ENCODE measurements at places on chromosomes 3 and 15.

DNA sequence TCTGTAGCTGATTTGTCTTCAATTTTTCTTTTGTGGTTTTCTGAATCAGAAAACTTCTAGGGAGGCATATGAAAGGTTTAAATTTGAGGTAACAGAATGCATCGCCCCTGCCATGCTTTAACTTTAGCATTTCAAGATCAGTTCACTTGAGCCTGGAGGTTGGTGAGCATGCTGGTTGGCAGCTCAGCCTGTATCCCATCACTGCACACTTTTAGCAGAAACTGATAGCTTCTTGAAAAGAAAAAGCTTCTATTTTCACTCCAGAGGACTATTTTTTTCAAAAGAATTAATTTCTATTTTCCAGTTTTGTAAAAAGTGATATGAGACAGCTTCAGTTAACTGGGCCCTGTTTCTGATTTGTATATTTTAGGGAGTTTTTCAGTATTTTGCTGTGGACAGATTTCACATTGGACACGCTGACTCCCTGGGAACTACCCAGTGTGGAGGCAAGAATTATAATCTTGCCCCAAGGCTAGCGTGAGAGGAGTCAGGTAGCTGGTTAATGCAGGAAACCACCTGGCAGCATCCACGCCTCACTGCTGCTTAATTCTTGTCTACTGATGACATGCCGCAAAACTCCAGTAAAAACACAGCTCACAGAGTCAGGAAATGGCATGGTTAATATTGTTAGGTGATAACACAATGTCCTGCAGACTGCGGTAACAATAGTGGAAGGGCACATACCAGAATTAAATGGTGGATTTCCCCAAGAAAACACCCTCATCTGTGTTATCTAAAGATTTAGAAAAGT, 71.4 kb downstream of the DUT start:
- DNase-seq: no peak

DNA sequence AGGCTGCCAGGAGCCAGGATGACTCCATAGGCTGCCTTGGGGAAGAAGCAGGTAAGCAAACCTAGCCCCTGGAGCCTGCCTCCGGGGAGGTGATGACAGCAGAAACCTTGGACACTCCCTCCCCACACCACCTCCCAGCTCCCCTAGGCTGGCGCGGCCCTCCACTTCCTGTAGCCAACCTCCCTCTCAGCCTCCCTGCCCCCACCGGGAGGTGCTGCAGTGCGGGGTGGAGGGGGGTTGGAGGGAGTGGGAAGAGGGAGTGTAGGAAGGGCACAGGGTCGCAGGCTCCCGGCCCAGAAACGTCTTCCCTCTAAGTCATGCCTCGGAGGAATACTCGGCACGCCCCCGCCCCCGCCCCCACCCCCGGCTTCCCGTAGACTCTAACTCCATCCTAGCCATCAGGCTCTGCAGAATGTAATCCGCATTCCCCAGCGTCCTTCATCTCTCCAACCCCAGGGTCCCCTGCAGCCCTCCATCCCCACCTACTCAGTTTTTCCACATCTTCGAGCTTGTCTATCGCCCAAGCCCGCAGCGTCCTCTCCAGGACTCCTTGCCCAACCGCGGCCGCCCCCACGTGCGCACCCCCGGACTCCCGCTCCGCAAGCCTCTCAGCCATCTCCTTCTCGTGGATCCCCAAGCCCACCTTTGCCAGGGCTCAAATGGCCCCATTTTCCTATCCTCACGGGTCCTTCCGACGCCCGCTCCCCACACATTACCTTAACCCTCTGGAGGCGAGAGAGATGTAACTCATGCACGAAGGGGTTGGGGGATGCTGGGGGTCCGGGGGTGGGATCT, 528 bp downstream of the LPCAT4 start:
- no peak for DNase-seq

- DNase-seq: no peak
Measured at GRCh38 chr3:79881431-79881830, 113.6 kb upstream of the ROBO1 start.

- no peak for DNase-seq
Measured at GRCh38 chr15:75714195-75714594, 1.5 kb upstream of the CSPG4 start.

- no peak for DNase-seq
Measured at GRCh38 chr3:117217760-117218316, 508.3 kb downstream of the TUSC7 start.

DNA sequence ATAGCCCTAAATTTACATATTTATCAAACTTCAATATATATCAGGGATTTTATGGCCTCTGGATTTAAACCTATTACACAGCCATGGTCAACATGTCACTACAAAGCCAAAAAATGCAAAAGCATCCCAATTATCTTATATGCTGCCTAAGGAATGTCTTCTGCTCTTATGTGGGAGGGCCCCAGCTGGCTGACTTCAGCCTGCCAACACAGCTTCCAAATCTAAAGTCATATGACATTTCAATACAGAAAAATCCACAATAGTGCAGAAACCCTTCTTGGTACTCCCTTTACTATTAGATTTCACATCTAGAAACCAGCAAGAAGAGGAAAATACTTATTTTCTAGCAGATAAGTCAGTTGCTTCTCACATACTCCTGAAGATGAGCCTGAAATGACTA, 6.4 kb downstream of the PFN2 start:
- DNase-seq: no peak

GRCh38 chr3:9345041-9345440, 17.8 kb upstream of the THUMPD3 start:
- DNase-seq: no peak

DNA sequence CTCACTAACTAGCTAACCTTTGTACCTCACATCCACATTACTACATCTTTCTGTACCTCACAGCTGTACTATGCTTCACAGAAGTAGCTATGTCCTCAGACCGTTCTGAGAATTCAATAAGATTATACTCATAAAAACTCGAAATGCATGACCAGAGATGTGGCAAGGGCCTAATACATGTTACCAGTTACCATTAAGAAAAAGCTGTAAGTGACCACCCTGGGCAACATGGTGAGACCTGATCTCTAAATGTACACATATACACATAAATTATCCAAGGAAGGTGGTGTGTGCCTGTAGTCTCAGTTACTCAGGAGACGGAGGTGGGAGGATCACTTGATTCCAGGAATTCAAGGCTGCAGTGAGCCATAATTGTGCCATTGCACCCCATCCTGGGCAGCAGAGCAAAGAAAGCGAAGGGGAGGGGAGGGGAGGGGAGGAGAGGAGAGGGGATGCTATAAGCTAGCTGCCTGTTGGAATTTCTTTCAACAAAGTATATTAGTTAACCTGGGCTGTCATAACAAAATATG, 482.6 kb upstream of the ZNF717 start:
- DNase-seq: no peak

DNA sequence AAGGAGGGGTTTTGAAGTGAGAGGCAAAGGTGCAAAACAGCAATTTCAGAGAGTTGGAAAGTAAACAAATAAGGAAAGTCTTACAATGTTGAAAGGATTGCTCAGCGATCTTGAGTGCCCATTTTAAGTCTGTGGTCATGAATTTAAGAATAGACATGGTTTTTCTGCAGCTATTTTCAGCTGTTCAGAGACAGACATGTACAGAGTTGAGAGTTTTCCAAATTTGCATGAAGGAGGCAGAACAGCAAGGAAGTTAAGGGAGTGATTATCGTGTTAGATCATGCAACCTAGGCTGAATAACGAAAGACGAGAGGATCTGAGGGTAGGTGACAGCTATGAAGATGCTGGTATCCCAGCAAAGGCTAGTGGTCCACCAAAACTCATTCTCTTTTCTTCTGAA, 37.2 kb downstream of the DET1 start:
- no peak for DNase-seq

- DNase-seq: no peak
Measured at GRCh38 chr3:169479314-169479939, 184.1 kb downstream of the MECOM start.

Measured in NCI-H1048 (cell line).